ENCODE measurements at places on chromosomes 4 and X.
A peak's percentile ranks its signal among the peaks of the same experiment; 100 is the strongest.

DNA sequence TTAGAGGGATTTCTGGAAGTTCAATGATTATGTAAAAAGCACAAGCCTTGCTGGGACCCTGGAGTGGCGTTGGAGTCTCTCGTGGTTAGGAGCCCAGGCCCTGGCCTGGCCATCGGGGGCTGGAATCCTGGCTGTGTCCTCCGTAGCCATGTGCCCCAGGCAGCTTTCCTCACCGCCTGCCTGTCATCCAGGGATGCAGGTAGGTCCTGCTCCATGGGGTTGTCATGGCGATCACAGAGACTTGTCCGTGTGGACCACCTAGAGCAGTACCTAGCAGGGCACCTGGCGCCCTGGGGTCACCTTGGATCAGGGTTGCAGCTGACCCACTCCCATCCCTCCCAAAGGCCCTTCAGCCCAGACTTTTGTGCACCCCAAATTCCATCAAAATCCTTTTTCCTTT lies 30.2 kb upstream of the WFS1 start:
- DNase-seq, result no peak

DNA sequence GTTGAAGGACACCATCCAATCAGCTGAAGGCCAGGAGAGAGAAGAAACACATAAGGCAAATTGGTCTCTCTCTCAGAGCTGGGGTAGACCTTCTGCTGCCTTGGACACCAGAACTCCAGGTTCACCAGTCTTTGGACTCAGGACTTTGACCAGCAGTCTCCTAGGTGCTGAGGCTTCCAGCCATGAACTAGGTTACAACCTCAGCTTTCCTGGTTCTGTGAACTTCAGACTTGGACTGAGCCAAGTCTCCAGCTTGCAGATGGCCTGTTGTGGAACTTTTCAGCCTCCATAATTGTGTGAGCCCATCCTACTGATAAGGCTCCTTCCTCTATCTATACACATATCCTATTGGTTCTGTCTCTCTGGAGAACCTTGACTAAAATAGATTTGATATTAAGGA lies 20.6 kb upstream of the BBS12 start:
- DNase-seq, result no peak

GRCh38 chr4:171774642-171775190 lies 38.5 kb upstream of the GALNTL6 start:
- DNase-seq, result no peak

GRCh38 chr4:79241846-79242245 lies 84.0 kb downstream of the NAA11 start:
- DNase-seq, result no peak

GRCh38 chr4:37627263-37627662 lies 58.9 kb downstream of the RELL1 start:
- no peak for DNase-seq

GRCh38 chrX:118536687-118537461 lies 41.3 kb downstream of the DOCK11 start:
- peak; percentile 38 for DNase-seq

DNA sequence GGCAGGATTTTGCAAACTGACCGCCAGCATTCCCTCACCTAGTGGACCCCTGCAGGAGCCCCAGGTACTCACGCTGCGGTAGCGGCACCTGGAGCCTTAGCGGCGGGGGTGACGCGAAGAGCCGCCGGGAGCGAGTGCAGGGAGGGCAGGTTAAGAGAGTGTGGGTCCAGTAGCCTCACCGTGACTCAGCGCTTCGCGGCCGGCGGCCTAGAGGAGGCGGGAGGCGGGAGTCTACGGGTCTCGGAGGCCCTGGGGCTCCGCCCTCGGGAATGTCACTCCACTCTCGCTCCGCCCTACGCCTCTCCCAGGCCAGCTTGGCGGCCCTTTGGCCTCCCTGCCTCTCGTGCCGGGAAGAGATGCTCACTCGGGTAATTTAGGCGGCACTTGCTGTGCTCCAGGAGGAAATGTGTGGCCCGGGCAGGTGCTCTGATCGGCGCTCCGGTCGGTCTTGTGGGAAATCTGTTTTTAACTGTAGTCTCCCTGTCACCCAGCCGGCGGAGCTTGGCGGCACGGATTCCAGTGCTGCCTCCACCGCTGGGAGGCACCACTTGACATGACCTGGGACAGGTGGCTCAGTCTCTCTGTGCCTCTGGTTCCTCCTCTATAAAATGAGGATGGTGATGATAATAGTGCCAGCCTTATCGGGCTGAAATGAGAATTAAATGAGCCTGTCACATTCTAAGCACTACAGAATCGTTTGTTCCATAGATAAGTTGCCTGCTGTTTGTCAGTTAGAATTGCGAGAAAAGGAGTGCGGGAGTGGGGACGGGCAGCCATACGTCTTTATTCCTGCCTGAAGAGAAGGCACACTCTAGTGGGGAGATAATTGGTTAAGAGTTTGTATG lies at the start of gene PIR:
TSS of gene PIR (minus strand) at position 216 of the 845 bp plus-strand sequence. CDS start 2,076 bp downstream, outside the sequence.
- peak; percentile 31 for DNase-seq

DNA sequence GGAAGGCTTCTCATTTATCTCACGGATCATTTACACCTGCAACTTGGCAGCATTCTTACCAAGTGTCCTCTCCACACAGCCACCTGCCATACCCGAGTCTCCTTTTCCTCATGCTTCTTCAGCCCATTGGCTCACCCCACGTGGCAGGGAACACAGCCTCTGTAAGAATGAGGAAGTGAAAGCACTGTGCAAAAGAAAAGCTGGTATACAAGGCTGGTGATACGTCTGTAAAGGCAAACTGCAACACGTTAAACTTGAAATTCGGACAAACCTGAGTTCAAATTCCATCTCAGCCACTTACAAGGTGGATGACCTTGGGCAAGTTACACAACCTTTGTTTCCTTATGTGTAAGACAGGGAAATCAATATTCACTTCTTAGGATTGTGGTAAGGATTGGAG lies 164.0 kb upstream of the RASGEF1B start:
- no peak for DNase-seq

Data from T-cell (primary cell).